ENCODE measurements at places on chromosomes 12 and 14. TPM values are rescaled to one million over a fixed set of nuclear protein-coding genes. Genes with fewer than 3 reads are reported as not detected.

TMEM132D gene
- polyA plus RNA-seq, result 0.74 TPM

NXPH4 gene
- polyA plus RNA-seq, result 3.8 TPM

GUCY2C gene
- 0.22 TPM for polyA plus RNA-seq

VPS37B gene
- 25.1 TPM for polyA plus RNA-seq

TCL1B gene
- polyA plus RNA-seq, result not detected

IL23A gene
- polyA plus RNA-seq, result 0.49 TPM

TMEM263 gene
- 61.6 TPM for polyA plus RNA-seq

STON2 gene
- 12.2 TPM for polyA plus RNA-seq

IL31 gene
- polyA plus RNA-seq, result not detected

PPM1H gene
- polyA plus RNA-seq, result 2.7 TPM

TAS2R13 gene
- polyA plus RNA-seq, result 0.10 TPM

TC2N gene
- polyA plus RNA-seq, result 1.9 TPM

PRH2 gene
- not detected for polyA plus RNA-seq

POTEG gene
- polyA plus RNA-seq, result 0.08 TPM

SLC17A8 gene
- polyA plus RNA-seq, result 0.48 TPM

TAS2R31 gene
- 1.8 TPM for polyA plus RNA-seq

RFLNA gene
- 7.4 TPM for polyA plus RNA-seq

LIN7A gene
- 2.7 TPM for polyA plus RNA-seq

SIX6 gene
- polyA plus RNA-seq, result 0.04 TPM

PTCSC3 gene
- not detected for polyA plus RNA-seq

SDR9C7 gene
- polyA plus RNA-seq, result 0.17 TPM

TCP11L2 gene
- polyA plus RNA-seq, result 8.0 TPM

DLGAP5 gene
- 13.4 TPM for polyA plus RNA-seq

BCL11B gene
- polyA plus RNA-seq, result 1.3 TPM

FGD6 gene
- polyA plus RNA-seq, result 3.5 TPM

SLCO1B1 gene
- not detected for polyA plus RNA-seq

TAS2R14 gene
- 2.3 TPM for polyA plus RNA-seq

SLC39A2 gene
- polyA plus RNA-seq, result not detected

SCN8A gene
- polyA plus RNA-seq, result 1.1 TPM

FLRT2 gene
- 72.0 TPM for polyA plus RNA-seq
